Hippocampal formation (tissue), 2 donors: ENCODE measurements at places on chromosomes 3 and 15.

- no peak for DNase-seq
Observed at GRCh38 chr3:50078622-50079021, 10.1 kb upstream of the RBM5 start.

DNA sequence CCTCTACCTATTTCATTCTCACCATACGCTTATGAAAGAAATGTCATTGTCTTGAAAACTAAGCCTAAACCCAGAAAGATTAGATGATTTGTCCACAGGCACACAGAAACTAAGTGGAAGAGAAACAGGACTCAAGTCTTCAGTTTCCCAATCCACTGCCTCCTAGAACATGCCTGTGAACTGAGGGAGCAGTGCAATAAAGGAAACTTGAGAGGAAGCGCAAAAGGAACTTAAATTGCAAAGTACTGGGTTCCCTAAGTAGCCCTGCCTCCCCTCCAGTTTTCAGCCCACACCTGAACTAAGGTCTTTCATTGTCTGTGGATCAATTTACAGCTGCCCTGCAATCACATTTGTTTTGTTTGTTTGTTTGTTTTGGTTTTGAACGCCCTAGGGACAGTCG lies 56.7 kb upstream of the TSEN2 start:
- DNase-seq = no peak

- DNase-seq = no peak
Observed at GRCh38 chr3:172112734-172113120, 73.3 kb downstream of the FNDC3B start.

- no peak for DNase-seq
Observed at GRCh38 chr3:57158325-57158724, 6.8 kb downstream of the IL17RD start.

DNA sequence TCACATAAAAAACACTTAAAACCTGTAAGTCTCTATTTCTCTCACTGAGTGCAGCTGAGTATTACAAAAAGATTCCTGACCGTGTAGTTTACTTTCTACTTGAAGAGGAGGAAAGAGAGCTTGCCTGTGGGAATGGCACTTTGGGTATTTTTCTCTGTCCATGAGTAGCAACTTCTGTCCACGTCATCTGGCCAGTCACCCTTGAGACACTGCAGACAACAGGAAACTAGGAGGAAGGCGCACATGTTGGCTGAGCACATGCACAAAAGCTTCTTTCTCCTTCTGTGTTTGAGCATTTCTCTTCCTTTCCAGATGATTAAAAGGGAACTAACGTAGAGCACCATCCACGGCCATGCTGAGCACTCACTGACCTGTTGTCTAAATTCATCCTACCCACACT lies 19.7 kb downstream of the STARD5 start:
- DNase-seq = peak; percentile 12

DNA sequence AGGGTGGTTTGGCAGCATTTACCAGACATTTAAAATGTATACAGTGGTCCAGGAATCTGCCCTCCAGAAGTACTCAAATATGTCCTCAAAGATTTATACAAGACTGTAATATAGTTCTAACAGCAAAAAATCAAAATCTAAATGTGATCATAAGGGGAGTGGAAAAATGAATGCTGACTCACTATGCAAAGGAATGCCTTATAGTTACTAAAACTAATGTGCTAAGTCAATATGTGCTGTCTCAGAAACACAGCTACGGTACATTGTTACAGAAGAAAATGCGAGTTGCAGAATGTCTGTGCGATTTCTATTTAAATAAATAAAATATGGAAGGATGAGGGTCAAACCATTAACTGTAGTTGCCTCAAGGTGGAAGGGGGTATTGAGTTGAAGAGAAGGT lies 230.1 kb upstream of the UBE2E1 start:
- no peak for DNase-seq

DNA sequence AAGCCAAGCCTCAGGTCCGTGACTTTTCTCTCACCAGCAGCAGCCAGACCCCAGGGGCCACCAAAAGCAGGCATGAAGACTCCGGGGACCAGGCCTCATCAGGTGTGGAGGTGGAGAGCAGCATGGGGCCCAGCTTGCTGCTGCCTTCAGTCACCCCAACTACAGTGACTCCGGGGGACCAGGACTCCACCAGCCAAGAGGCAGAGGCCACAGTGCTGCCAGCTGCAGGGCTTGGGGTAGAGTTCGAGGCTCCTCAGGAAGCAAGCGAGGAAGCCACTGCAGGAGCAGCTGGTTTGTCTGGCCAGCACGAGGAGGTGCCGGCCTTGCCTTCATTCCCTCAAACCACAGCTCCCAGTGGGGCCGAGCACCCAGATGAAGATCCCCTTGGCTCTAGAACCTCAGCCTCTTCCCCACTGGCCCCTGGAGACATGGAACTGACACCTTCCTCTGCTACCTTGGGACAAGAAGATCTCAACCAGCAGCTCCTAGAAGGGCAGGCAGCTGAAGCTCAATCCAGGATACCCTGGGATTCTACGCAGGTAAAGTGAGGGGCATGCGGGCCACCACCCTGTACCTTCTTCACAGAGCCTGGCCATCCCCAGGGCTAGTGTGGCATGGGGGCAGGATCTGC lies 12.0 kb upstream of the ABTB1 start:
- DNase-seq = no peak

- DNase-seq = no peak
Observed at GRCh38 chr3:131701153-131701770, 198.5 kb upstream of the MRPL3 start.

GRCh38 chr15:28094732-28095521 lies 4.2 kb downstream of the OCA2 start:
- no peak for DNase-seq

DNA sequence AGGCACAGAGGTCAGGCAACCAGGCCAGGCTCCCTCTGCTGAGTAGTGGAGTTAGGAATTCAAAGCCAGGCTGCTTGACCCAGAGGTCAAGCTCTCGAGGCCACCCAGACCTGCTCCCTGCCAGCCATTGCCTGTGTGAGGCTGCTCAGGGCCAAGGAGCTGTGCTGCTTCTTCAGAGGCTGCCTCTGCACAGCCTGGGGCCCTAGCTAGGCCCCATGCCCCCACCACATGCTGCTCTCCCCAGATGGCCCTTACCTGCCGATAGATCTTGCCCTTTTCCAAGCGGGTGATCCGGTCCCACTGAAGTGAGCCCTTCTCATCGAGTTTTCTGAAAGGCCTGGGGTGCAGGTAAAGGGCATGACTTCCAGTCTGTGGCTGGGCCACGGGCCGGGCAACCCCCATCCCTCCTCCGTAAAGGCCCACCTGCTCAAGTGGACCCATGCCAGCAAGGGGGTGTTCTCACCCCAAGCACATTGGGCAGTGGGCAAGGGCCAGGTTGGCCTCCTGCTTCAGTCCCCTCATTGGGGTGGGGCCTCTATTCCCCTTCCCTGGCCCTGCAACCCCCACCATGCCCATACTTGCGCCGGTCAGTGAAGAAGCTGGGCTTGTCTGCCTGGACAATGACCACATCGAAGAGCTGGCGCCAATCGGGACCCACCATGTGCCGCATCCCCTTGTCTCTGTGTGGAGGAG lies 6.5 kb downstream of the NT5DC2 start:
- no peak for DNase-seq
